Activated CD4-positive, alpha-beta T cell treated with anti-CD3 and anti-CD28 coated beads, Interleukin-2, amount 10 ng/mL, durations not matched to agents 7 days and 5 days (primary cell): ENCODE measurements at places on chromosomes 3 and 15.

DNA sequence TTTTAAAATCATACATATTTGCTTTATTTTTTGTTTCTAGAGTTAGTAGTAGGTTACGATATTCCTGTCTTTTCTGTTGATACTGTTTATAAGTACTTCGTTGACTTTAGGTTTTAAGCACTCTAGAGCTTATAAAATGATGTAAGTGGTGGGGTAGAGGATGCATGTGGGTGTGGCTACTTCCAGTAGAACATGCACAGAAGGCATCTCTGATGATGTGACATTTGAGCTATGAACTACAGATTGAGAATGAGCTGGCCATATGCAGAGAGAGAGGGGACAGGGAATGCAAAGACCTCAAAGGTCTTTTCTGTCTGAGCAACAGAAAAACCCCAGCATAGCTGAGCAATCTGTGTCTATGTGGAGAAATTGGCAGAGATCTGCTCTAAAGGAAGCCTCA lies 233.9 kb upstream of the STAC start:
- no peak for DNase-seq

- DNase-seq: no peak
Measured at GRCh38 chr3:136883967-136884720, 22.1 kb downstream of the NCK1 start.

- no peak for DNase-seq
Measured at GRCh38 chr3:46495901-46496456, 1.8 kb upstream of the RTP3 start.

- no peak for DNase-seq
Measured at GRCh38 chr3:119950666-119951325, 143.5 kb downstream of the GSK3B start.

DNA sequence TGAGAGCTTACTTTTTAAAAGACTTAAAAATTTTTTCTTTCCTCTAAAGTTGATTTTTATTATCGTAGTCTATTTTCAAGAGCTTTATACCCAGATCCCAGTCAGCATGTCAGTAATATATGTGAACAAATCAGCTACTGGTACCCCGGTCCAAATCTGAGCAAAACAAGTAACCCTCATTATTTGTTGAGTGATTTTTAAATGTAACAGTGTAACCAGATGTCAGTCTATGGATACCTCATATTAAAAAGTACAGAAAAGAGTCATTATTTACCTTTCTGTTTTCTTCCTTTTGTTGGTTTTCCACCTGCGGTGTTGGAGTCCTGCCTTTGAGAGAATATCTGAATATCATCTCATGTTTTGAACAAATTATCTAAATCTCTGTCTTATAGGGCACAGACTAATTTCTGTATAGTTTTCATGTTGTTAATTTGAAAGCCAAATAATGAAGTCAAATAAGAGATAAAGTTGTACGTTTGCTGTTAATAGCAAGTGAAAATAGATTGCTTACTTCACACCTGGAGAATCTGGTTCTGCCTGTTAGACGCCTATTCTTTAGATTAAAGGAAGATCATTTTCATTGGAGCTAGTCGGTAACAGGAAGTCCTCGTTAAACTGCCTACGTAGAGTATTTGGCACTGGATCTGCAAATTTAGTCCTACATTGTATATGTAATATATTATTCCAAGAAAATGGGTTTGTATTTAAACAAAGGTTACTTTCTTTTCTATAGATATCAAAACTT lies at the start of gene STX19:
Gene STX19 (minus strand): TSS at position 505 of the 745 bp plus-strand sequence. CDS start 13,328 bp downstream, outside the sequence.
- DNase-seq: no peak

GRCh38 chr3:127531821-127532220 lies 58.7 kb downstream of the TPRA1 start:
- no peak for DNase-seq

DNA sequence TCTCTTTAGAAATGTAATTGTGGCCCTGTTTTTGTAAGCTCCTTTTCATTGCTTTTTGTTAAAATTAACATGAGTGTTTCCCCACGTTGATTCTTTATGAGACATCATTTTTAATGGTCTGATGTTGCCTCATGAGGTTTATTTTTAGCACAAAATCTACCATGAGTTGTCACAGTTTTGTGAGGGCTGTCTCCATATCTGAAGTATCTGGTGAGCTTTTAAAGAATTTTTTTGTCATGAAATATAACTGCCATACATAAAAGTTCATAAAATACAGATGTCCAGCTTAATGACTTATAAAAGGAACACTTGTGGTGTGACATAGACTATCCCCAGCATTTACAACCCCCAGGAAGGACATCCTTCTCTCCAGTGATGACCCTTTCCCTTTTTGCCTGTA lies 34.3 kb upstream of the CEMIP start:
- no peak for DNase-seq

DNA sequence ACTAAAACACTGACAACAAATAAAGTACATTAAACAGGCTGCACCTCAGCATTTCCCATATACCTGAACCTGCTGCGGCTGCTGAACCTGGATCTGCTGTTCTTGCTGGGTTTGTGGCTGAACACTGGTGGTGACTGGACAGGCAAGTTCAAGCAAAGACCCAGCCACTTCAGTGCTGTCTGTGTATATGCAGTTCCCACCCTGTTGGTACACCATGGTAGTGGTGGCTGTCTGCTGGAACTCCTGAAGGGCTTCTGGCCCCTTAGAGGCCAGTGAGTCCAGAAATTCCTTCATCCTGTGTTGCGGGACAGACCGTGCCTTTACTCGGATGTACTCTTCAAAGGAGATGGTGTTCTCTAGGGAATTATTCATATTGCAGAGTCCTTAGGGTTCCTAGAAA lies 17.2 kb downstream of the QRICH1 start:
- DNase-seq: no peak

DNA sequence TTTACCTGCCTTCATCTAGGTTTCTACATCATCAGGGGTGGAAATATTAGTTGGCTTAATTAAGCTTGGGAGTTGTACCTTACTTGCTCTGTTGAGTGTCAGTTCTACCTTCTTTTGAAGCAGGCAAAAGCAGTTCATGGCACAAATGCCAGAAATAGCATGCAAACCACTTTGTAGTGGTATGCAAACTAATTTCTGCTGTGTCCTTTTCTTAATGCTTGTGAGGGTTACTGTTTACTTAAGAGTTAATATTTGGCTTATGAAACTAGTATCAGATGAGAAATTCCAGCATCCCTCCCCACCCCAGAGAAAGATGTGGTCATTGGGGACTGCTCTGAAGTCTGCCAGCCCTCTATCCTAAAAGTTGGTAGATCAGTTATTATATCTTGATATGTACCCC lies 7.1 kb downstream of the ATP2C1 start:
- no peak for DNase-seq

DNA sequence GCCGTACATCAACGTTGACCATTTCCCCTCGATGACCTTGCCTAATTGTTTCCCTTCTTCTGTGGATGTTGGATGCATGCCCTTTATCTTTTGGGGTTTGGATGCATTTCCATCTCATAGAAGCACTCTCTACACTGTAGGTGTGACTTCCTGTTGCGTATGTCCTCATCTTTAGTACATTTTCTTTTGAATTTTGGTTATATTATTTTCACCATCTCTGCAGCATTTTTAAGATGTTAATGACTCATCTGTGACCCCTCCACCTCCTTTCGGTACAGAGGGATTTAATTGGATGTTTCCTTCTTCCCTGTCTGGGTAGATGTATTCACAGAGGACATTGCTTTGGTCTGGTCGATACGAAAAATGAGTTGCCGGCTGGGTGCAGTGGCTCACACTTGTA lies 172.1 kb downstream of the APBA2 start:
- no peak for DNase-seq

- DNase-seq: no peak
Measured at GRCh38 chr3:16916840-16917239, 32.1 kb downstream of the PLCL2 start.

DNA sequence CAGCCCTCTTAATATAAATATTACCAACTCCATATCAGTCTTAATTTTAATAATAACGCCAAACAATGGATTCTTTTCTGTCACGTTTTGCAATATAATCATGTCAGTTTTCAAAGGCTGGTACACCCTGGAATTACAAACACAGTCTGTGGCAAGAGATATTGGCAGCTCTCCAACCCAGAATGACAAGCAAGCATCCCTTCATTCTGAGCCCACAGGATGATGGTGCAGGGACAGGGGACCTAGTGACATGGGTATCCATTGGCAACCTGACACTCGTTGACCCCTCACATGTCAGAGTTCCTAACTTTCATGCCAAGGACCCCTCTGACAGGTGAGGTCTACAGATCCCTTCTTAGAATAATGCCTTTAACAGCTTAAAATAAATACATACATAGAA lies 154.5 kb upstream of the TSC22D2 start:
- no peak for DNase-seq

DNA sequence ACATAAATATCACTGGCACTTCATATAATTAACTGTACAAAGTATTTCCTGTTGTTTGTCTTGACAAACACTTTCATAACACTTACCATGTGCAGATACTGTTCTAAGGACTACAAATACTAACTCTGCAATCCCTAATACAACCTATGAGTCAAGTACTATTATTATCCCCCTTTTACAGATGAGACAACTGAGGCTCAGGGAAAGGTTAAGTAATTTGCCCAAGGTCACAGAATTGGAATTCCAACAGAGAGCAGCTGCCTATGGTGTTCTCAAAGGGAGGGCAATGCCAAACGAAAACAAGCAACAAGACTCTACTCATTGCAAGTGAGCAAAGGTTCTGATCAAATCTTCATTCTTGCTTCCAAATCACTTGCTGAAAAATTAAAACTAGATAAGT lies 85.9 kb downstream of the MAGI1 start:
- no peak for DNase-seq

DNA sequence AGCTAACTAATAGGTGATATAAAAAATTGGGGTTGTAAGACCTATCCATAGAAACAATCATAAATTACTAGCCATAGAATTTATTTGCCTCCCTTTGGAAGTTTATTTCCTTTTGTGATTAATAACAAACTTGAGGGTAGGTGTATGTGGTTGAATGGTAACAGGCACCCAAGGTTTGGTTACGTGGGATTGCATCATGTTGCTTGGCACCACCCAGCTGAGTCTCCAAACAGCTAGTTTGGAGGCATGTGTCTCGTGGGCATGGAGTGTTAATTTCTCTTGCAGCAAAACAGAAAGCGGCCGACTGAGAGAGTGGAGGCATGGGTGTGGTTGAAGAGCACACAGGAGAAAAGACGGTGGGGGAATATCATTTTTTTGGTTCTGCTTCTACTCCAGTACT lies 441.4 kb downstream of the CNTN4 start:
- no peak for DNase-seq

DNA sequence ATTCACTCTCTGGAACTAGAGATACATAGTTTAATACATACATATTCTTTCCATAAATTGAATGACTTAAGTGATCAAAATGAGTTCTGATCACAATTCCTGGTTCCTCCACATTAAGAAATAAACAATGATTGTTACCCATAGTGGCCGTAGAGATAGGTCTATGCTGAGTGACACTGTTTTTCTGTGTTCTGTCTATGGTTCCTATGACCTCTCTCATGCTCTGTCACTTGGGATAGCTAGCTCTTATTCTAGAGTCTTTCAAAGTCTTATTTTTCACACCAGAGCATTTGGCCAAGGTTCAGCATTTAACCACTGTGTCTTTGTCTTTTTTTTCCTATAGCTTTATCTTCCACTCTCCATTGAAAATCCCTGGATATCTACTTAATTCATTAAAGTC lies 132.4 kb downstream of the GOLGA6L6 start:
- DNase-seq: no peak

DNA sequence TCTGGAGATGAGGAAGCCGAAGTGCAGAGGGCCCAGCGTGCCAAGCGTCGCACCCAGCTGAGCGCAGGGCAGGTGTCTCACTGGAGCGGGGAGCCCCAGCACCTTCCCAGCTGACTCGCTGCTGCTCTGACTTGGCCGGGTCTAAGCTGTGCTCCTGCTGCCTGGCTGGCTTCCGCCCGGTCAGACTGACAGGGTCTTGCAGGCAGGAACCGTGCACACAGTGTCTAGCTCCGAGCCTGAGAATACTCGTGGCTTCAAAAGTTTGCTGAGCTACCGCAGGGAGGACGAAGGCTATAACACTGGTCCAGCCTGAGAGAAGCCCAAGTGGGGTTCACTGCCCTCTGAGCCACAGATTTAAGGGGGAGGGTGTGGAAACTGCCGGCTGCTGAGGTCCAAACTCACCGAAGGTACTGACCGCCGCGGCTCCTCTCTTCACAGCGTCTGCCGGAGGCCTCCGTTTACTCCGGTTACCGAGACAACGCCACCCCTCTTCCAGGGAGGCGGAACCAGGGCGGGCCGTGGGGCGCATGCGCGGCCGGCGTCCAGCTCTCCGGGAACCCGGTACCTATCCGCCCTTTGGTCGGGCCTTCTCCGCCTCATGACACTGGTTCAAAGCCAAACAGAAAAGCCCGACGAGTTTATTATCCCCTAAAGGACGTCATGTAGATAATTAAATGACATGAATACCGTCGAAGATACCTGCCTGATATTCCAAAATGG lies at the start of gene CFAP44:
Gene CFAP44 (minus strand): TSS at position 443 of the 720 bp plus-strand sequence. CDS start 7,829 bp downstream, outside the sequence.
- peak; percentile 51 for DNase-seq

DNA sequence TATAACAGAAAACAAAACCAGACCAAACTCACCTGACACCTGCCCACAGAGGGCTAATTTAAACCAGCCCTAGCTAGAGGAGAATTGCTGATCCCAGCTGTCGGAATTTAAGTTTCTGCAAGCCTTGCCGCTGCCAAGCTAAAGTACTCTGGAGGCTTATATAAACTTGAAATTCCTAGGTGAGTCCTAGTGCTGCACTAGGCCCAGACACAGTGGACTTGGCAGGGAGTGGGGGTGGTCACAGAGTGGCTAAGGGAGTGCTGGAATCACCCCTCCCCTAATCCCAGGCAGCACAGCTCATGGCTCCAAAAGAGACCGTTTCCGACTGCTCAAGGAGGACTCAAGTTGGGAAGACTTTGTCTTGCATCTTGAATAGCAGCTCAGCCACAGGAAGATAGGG lies 17.6 kb downstream of the TMCO5A start:
- DNase-seq: no peak

GRCh38 chr3:67362686-67363085 lies 291.7 kb downstream of the SUCLG2 start:
- DNase-seq: peak; percentile 14

- no peak for DNase-seq
Measured at GRCh38 chr3:172622156-172622555, 88.7 kb downstream of the NCEH1 start.
